ENCODE measurements at places on chromosomes 12 and 14.

DNA sequence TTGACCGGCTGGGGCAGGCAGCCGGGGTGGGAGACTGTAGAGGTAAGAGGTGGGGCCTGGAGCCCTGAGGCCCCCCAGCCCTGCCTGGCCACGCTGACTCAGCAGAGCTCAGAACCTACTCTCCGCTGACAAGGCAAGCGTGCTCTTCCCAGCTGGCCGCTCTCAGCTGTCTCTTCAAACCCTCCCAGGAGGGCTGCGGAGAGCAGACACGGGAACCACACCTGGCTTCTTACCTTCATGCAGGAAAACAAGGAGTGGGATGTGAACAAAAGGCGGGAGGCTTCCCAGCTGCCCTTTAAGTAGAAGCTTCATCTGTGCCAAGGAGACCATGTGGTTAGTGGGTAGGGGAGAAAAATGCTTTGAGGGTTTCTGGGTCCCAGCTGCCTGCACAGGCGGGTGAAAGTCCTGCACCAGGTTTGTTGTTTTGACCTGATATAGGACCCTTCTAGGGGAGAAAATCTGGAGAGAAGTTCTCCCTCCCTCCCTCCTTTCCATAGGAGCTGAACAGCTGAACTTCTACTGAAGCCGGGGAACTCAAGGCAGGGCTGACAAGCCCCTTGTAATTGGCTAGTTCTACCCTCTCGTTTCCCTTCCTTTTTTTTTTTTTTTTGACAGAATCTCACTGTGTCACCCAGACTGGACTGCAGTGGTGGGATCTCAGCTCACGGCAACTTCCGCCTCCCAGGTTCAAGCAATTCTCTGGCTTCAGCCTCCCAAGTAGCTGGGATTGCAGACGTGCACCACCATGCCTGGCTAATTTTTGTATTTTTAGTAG lies 12.8 kb upstream of the TESC start:
- DNase-seq, result no peak

GRCh38 chr14:23548351-23549318 lies 2.9 kb downstream of the ZFHX2 start:
- no peak for DNase-seq

DNA sequence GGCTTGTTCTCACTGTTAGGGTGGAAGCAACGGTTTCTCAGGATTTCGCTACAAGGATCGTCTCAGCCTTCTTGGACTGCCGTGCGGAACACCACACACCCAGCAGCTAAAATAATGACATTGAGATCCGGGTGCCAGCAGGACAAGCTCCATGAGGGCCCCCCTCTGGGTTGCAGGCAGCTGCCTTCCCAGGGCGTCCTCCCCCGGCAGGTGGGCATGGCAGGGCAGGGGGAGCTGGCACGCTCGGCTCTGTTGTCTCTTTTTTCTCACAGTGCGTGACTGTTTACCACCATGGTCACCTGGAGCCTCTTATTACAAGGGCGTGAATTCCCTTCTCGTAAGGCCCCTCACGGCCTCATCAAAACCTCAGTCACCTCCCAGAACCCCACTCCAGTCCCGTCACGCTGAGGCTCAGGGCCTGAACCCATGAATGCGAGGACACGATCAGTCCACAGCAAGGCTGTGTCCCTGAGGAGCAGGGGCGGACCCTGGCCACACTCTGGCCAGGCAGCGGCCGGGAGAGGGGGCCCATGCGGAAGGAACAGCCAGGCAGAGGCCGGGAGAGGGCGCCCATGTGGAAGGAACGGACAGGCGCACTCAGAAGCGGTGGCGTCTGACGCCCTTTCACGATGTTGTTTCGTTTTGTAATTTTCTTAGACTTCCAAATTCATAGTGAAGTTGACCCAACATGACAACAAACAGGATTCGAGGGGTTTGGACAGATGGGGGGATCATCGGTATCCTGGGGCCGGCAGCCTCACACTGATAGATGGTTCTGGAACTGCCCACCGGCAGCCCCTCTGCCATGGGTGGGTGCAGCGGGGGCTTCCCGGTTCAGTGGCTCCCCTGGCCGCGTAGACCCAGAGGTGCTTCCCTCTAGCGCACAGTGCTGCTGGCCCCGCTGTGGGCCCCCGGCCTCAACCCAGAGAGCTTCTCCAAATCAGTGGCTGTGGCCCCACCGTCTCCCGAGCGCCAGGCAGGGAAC lies 10.0 kb downstream of the LRCOL1 start:
- DNase-seq, result peak; percentile 4

DNA sequence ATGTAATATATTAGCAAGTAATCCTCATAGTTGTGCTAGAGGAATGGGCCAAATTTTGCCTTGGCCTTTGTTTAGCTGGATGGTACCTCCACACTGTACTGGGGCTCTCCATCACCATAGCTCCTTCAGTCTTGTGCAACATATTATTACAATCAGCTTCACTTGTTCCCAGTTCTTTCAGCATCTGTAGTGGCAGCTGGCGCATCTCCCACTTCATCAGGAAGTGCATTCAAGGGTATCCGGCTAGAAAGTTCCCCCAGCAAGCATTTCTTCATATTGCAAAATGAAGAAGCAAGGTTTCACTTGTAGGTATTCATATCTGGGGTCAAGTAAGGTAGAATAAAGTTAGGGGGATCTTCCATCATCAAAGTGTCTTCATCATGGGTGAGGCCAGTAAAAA lies 123.7 kb downstream of the IGF1 start:
- DNase-seq, result no peak

DNA sequence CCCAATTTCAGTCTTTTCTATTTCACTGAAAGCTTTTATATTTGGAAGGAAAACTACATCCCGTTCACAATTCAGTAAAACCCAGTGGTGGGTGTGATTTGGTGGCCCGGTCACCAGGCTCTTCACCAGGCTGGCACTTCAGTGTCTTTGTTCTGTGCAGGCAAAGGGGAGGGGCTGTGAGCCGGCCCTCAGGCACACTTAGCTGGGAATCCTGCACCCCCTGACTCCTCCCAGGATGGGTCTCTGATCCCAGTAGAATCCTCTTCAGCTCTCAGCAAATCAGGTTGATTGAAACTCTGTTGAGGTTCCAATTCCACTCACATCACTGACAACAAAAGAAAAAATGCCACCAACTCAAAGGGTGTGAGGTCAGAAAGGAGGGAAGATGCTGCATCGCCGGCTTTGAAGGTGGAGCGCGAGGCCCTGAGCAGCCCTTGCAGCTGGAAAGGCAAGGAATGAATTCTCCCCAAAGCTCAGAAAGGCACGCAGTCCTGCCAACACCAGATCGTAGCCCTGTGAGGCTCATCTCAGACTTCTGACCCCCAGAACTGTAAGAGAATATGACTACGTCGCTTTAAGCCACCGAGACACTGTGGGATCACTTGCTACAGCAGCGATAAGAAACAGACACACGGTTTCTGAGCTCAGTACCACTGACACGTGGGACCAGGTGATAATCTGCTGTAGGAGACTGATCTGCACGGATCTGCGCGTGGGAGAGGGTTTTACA lies 166.6 kb downstream of the PIWIL1 start:
- DNase-seq, result no peak

DNA sequence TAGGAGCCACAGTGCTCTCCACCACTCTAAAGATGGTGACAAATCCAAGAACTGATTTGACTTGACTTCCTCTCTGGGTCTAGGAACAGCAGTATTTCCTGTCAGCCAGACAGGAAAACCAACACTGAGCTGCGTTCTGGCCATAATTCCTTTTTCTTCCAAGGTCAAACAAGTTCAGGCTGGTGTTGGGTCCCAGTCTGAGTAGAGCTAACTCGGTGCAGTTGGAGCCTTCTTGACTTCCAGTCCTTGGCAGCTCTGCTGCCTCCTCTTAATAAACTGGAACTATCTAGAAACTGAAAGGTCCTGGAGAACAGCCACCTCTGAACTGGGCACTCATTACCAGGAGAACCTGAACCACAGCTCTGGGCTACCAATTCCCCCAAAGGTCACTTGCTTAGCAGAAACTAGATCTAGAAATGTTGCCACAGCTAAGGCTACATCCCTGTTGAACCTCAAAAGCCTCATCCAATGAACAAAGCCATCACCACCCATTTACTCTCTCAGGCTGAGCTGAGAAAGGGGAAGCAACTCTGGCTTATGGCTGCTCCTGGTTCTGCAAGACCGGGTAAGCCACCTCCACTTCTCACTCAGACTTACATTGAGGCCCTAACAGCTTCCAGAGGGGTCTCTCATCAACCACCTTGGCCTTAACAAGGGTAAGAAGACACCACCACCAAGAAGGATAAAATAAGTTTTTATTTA lies 27.7 kb downstream of the MAX start:
- no peak for DNase-seq

- DNase-seq, result no peak
These were observed 171.6 kb downstream of the KSR2 start for GRCh38 chr12:117797202-117797601.

- no peak for DNase-seq
These were observed 232.2 kb upstream of the PLEKHG7 start for GRCh38 chr12:92470608-92471021.

- DNase-seq, result no peak
These were observed 80.4 kb downstream of the EML1 start for GRCh38 chr14:99873653-99874052.

DNA sequence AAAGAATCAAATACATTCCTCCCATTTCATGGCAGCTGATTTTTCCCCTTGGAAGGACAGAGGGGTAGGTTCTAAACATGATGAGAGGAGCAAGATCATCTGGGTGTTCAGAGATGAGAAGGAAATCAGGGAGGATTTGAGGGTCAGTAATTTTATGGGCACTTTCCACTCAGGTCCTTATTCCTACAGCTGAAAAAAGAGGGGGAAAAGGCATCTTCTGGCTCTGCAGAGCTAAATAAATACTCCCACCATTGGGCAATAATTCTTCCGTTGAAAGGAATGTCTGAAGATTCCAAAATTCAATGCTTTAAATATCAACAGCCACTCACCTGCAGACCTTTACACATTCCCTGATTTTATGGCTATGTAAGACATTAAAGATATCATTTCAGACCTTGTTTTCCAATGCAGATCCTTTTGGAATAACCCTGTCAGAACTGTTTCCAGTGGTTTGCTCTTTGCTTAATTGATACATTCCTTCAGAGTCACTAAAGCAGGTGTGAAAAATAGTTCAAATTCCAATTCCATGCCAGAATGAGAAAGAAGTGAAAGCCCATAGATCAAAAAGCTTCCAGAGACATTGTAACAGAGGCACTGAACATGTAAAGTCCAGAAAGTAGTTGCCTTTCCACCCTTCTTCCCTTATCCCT lies 233.3 kb upstream of the KRR1 start:
- no peak for DNase-seq

- DNase-seq, result no peak
These were observed 191.9 kb upstream of the DIO3 start for GRCh38 chr14:101369194-101369915.

- no peak for DNase-seq
These were observed at the start of gene STYK1 for GRCh38 chr12:10673659-10674384. Gene STYK1, minus strand, starts transcription at chr12:10674052. Its CDS starts 39,434 bp downstream, at chr12:10634618.

- DNase-seq, result no peak
These were observed 1.5 kb downstream of the ITPK1 start for GRCh38 chr14:93114068-93114710.

DNA sequence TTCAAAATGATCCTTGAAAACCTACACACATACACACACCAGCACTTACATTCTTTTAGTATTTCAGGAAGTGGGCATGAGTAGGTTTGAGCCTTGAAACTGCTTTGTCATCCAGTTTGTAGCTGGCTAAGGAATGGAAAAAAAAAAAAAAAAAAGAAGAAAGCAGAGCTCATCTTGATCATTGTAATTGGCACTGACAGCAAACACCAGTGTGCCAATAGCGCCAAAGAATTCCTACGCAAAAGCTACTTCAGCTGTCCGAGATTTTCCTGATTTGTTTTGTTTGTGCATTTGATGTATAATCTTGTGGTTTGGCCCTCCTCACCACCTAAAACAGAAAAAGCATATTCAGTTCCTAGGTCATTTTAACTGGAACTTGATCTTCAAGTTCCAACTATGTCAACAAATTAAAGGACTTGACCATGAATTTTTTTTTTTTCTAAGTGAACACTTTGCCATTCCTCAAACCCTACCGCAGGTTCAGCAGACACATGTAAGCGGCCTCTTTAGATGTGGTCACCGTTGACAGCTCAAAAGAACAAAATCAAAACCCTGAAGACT lies 57.3 kb downstream of the FLRT2 start:
- DNase-seq, result no peak

GRCh38 chr12:109110988-109111495 lies 5.3 kb upstream of the ACACB start:
- DNase-seq, result peak; percentile 87

DNA sequence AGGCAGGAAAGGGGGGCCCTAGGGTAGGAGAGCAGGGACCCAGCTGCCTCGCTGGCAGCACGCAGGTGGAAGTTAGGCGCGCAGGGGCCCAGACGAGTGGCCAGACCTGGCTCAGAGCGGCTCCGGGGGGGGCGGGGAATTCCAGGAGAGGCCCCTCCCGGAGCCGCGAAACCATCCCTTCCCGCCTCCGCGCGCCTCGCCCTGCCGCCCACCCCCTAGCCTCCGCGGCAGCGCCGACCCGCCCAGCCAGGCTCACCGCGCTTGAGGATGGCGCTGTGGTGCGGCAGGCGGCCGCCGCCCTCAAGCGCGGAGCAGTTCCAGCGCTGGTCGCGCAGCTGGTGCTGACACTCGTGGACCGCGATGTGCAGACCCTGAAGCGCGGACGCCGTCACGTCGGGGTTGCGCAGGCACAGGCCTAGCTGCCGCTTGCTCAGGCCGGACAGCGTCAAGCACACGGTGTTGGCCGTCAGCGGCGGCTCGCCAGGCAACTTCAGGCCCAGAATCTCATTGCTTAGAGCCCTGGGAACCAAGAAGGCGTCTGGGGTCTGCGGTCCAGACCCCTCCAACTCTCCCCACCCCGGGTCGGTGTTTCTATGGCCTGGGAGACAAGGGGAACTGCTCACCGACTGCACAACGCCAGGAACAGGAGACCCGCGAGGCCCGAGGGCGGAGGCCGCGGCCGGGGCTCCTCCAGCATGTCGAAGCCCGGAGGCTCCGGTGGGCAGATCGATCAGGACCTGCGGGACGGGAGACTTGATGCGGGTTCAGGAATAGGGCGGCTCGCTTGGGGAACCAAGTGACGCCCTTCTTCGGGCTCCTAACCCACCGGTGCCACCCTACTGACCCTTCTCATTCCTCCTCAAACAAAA lies 1.5 kb downstream of the WNT10B start:
- DNase-seq, result no peak

DNA sequence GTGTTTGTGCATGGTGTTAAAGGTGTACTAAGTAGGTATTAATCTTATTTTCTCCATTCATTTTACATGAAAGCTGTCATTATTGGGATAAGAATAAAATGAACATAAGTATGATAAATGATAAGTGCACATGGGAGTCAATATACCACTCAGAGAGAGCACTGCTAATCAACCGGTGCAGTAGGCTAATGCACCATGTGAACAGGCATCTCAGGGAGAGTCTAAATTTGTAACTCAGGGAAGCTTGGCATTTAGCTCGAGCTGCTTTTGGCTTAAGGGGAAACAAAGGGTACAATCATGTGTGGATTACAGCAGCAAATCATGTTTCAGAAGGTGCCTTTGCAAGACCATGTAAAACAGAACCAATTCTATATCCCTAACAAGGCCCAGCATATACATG lies 127.4 kb downstream of the MGST1 start:
- DNase-seq, result no peak

DNA sequence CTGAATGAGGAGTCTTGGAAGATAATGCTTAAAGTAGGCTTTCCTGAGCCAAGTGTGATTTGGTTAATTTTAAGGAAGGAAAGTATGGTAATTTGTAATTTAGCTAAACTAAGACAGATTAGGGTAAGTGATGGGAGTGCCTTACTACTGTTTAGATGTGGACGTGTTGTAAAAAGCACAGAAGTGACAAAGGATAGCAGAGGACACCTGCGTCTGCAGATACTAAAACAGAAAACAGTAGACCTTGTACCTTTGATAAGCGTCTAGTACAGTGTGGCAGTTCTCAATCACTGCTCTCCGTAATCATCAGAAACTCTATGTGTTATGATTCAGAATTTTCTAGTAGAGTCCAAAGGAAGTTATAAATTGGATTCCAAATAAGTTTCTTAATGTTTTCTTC lies 58.0 kb downstream of the MIA2 start:
- DNase-seq, result no peak
